ENCODE measurements at places on chromosomes 1 and 21. TPM values are rescaled to one million over a fixed set of nuclear protein-coding genes. Genes with fewer than 3 reads are reported as not detected.

DNA sequence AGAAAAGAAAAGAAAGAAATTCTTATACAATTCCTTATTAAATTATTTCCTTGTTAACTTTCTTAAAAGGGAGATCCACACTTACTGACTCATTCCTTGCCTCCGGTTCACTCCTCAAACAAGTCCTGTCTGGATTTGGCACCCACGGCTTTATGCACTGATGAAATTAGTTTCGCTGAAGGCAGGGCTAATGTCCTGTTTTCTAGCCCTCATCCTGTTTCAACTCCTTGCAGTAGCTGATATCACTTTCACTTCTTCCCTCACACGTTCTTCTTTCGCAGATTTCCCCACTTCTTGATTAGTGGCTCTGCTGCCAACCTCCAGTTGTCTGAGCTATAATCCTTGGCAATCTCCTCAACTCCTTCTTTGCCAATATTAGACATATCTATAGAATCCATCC lies 215.2 kb downstream of the URB2 start:
- no peak for DNase-seq

DNA sequence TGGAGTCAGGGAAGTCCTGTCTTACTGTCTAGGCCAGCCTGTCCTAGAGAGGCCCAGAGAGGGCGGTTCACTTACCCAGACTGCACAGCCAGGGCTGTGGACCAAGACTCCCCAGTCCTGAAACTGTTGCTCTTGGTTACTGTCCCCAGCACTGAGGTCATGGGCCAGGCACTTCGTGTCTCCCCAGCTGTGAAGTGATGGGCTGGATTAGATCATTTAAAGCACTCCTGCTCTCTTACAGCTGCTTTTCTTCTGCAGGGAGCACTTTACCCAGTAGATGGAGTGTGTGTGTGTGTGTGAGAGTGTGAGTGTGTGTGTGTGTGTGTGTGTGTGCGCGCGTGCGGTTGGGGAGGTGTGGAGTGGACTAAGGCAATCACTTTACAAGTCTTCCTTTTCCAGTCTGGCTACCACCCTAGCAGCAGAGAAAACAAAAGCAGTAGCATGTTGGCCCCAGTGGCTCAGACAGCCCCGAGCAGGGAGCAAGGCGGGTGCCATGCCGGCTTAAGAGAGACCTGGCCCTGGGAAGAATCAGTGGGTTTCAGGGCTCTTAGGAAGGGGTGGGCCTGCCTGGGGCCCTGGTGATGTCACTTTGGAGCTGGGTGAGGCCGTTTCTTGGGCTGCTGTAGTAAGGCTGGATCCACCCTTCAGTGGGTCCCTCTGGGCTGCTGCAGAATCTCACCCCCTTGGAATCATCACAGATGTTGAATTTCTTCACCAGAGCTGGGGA lies 2.4 kb downstream of the SPSB1 start:
- no peak for DNase-seq

DNA sequence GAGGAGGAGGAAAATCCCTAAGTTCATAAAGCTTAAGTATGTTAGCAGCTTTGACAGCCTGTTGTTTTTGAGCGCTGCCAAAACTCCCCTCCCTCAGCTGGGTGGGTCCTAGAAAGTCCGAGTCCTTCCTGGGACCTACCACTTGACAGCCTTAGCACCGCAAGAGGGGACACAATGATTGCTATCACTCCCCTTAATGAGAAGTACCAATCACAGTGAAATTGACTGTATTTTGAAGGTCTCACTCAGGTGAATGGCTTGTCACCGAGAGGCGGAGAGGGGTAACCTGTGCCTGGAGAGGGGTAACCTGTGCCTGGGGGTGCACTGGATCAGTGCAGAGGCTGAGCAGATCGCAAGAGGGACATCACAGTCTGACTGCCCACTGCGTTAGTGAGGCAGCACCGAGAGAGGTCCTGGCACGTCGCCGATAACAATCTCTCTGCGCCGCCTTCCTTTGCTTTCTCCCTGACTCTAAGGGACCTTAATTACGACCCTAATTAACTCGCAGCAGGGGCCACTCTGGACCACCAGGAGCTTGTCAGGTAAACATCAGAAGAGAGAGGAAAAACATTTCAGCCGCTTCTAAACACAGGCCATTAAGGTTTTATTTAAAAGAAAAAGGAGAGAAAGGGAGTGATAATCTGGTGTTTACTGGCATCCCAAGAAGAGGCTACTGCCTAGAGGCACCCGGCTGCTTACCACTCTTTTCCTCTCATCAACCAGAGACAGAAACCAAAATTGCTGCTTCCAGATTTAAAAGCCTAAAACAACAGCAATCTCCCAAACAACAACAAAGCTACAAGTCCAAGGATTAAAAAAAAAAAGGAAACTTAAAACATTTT lies 25.7 kb upstream of the KCNK1 start:
- DNase-seq = no peak

DNA sequence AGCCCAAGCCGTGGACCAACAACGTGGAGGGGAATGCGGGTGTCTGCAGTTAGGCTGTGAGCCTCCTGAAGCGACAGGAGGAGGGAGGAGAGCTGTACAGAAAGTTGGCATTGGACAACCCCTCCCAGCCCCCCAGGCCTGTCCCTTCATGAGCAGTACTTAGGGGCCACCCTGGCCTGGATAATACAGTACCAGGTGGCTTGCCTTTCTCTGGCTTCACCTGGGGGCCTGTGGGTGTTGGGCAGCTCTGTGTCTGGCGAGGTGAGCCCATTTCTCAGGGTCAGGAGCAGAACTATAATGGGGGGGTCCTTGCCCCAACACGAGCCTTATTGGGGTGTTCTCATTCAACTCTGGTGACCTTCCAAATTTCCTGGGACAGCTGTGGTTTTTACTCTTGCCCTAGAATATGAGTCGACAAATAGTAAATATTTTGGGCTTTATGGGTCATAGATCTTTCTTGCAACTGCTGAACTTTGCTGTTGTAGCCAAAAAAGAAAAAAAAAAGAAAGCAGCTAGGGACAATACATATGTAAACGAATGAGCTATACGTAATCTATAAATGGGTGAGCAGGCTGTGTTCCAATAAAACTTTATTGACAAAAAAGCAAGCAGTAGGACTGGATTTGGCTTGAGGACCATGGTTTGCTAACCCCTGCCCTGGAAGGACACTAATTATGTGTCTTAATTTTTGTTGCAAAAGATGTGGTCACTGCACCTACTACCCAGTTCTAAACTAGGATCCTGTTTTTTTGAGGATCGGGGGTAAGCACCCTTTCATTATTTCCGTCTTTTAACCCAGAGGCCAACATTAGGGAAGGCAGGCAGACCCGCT lies 11.4 kb downstream of the COQ8A start:
- no peak for DNase-seq

GRCh38 chr21:32322676-32323075 lies 24.0 kb downstream of the MRAP start:
- DNase-seq = no peak

DNA sequence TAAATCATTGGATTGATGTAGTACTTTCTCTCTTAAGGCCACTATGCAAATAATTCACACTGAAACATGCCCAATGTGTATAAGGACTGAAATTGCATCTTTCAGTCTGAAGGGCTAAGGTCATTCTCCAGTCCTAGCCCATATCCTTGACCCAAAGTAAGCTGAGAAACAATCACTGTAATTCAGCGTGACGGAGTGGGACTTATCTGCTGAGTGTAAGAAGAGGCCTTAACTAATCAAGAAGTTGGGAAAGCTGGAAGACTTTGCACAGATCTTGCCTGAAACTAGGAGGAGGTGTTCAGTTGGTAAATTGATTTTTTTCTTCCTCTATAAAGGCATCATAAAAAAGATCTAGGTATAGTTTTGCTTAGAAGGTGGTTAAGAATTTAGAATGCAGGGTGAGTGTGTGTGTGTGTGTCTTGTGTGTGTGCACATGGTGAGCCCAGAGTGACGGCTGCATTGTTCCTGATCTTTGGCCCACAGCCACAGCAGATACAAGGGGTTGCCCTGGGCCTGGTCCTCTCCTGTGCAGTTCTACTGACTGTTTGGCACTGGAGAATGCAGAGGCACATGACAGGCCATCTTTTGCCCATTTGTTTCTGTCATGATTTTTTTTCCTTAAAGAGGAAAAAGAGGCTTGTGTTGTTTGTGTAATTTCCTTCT lies 13.3 kb upstream of the PPP2R5A start:
- DNase-seq = no peak

GRCh38 chr1:20271498-20272400 lies 18.9 kb upstream of the VWA5B1 start:
- no peak for DNase-seq

DNA sequence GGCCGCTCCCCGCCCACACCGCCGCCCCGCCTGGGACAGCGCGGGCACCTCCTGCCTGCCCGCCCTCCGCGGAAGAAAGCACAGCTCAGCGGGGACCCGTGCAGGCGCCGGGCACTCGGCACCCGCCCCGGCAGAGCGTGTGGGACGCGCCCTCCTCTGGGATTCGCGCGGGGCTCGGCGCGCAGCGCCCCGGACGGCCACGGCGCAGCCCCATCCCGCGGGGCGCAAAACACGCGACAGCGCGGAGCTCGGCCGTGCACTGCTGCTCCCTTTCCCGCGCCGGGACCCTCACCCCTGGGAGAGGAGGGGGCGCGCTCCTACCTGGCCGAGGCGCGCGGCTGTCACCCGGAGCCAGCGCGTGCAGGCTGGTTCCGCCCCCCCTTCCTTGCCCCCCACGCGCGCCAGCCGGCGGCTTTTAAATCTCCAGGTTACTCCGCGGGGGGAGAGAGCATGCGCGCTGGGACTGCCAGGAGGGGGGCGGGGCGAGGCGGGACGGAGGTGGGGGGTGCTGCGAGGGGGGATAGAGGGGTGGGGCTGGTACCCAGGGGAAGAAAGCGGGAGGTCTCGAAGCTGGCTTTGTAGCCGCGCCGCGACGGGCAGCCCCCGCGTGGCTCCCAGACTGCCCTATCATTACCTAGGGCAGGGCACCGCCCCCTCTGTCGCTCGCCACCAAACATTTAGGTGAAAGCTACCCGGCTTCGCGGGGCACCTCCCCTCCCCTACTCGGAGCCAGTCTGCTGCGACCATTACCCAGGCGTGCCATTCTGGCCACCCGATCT lies at the start of gene SLC45A3:
TSS of gene SLC45A3 (minus strand) at position 437 of the 779 bp plus-strand sequence. CDS start 15,853 bp downstream, outside the sequence.
- DNase-seq = no peak

GRCh38 chr1:112444269-112444668 lies 48.3 kb downstream of the CTTNBP2NL start:
- no peak for DNase-seq

GRCh38 chr1:1507305-1507704 lies 4.7 kb upstream of the ATAD3A start:
- DNase-seq = no peak

- no peak for DNase-seq
These were observed 1.3 kb downstream of the USP24 start for GRCh38 chr1:55213885-55214211.

DNA sequence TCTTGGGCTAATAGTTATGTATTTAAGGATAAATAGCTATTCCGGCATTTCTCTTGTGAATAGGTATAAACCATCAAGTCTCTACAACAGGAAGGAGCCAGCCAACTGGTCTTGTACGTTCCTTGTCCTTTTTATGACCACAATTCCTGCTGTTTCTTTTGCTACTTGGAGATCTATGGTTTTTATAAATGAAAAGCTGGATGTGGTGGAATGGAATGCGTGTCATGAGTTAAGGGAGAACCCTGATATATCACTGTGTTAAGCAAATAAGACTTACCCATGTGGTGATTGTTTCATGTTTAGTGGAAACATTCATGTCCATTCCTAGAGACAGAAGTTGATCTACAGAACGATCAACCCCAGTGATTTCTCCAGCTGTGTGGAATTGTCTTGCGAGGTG lies 282.1 kb downstream of the RPS6KC1 start:
- DNase-seq = no peak

GRCh38 chr1:212396638-212397037 lies 18.0 kb downstream of the PACC1 start:
- DNase-seq = no peak

- no peak for DNase-seq
These were observed 50.1 kb downstream of the SSBP3 start for GRCh38 chr1:54355931-54356679.

- DNase-seq = no peak
These were observed 8.6 kb downstream of the AGO3 start for GRCh38 chr1:35939484-35939883.

DNA sequence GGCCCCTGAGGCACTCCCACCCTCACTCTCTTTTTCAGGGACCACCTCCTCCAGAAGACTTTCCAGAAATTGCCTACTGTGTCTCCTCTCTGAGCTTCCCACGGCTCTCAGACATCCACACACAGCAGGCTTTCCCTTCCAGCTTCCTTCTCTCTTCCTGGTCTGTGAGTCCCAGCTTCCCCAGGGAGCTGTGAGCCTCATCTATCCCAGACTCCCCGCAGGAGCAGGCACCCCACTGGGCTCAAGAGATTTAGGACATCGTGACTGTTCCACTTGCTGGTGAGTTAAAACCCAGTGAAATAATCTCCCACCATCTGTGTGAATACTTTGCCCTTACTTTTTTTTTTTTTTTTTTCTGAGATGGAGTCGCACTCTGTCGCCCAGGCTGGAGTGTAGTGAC lies 22.0 kb upstream of the PRELP start:
- no peak for DNase-seq

- DNase-seq = no peak
These were observed 27.0 kb upstream of the NPL start for GRCh38 chr1:182762536-182762935.

- DNase-seq = no peak
These were observed 645.1 kb downstream of the ADGRL2 start for GRCh38 chr1:82445827-82446226.

DNA sequence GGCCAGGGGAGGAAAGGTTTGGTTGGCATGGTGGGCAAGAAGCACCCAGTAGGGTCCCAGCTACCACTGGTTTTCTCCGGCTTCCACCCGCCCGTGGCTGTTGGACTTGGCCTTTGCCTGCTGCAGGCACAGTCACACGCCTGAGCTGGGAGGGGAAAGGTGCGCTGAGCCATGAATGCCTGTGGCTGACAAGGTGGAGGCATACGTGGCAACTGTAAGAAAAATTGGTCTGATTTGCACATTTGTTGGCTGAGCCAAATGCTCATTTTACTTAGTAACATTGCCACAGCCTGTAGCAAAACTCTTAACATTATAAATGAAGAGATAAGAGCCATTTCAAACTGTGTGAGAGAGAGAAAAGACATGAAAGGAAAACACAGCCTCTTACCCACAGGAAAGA lies 191.6 kb downstream of the PTPRC start:
- DNase-seq = no peak

The MAP3K21 gene
- total RNA-seq = 4.6 TPM

The DNASE2B gene
- total RNA-seq = 1.3 TPM

The RAB3B gene
- total RNA-seq = 0.12 TPM

The COL6A1 gene
- total RNA-seq = 591 TPM

The SLC1A7 gene
- 0.63 TPM for total RNA-seq

The KDM5B gene
- total RNA-seq = 40.8 TPM

The FAM167B gene
- total RNA-seq = 1.8 TPM

The FALEC gene
- total RNA-seq = not detected

Measured in omental fat pad (tissue), 4 donors.